ENCODE measurements at places on chromosomes 1 and 21.

- H3K27me3 ChIP-seq: no peaks in the 10 kb centered on the region
- peak overlapping the region; percentile 85 for H3K27ac ChIP-seq
- DNase-seq: no peak
- H3K4me1 ChIP-seq: no peaks in the 10 kb centered on the region
- no peaks in the 10 kb centered on the region for H3K36me3 ChIP-seq
Measured at GRCh38 chr1:158998781-158999161, 10.9 kb upstream of the IFI16 start.

DNA sequence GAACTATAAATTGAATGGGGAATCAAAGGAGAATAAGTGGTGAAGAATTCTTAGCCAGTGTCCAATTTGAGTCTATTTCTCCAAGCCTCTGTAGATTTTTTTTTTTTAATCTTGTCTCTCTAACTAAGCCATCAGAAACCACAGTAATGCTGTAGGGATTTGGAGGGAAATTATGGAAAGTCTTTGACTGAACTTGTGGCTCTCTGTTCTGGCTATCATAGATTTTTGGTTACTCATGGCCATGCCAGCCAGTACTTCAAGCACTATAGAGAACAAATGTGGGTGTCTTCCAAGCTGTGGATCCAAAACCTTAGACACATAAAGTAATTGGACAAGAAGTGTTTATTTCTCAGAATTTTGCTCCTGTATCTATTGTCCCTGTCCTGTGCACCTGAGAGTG lies 147.9 kb downstream of the LRRC40 start:
- H3K36me3 ChIP-seq: no peaks in the 10 kb centered on the region
- no peak overlapping the region for H3K27ac ChIP-seq
- H3K4me1 ChIP-seq: no peaks in the 10 kb centered on the region

DNA sequence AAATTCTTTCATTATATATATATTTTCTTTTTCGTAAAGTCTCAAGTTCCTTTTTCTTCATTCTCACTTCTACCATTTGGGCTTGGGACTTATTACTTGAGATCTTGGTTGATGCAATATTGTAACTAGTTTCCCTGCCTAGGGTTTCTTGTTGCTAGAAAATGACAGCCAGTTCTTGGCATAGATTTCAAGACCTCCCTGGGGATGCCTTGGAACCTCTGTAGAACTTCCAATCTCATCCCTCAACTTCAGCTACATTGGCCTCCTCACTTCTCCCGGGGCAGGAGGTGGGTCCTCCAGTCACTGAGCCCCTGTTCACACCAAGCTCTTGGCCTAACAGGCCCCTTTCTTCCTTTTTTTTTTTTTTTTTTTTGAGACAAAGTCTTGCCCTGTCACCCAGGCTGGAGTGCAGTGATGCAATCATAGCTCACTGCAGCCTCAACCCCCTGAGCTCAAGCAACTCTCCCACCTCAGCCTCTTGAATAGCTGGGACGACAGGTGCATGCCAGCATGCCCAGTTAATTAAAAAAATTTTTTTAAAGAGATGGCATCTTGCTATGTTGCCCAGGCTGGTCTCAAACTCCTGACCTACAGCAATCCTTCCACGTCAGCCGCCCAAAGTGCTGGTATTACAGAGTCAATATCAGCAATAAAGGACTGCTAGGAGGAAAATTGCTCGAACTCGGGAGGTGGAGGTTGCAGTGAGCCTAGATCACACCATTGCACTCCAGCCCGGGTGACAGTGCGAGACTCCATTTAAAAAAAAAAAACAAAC lies 33.1 kb downstream of the MAP3K7CL start:
- peak overlapping the region; percentile 71 for H3K27ac ChIP-seq
- no peaks in the 10 kb centered on the region for H3K27me3 ChIP-seq
- no peak for DNase-seq
- H3K36me3 ChIP-seq: no peaks in the 10 kb centered on the region
- H3K4me3 ChIP-seq: no peak overlapping the region
- H3K4me1 ChIP-seq: no peaks in the 10 kb centered on the region

- H3K4me3 ChIP-seq: no peak overlapping the region
- no peaks in the 10 kb centered on the region for H3K4me1 ChIP-seq
- H3K36me3 ChIP-seq: no peaks in the 10 kb centered on the region
- no peak overlapping the region for H3K27ac ChIP-seq
- no peaks in the 10 kb centered on the region for H3K27me3 ChIP-seq
Measured at GRCh38 chr1:98870959-98871903, 133.4 kb downstream of the PLPPR5 start.

DNA sequence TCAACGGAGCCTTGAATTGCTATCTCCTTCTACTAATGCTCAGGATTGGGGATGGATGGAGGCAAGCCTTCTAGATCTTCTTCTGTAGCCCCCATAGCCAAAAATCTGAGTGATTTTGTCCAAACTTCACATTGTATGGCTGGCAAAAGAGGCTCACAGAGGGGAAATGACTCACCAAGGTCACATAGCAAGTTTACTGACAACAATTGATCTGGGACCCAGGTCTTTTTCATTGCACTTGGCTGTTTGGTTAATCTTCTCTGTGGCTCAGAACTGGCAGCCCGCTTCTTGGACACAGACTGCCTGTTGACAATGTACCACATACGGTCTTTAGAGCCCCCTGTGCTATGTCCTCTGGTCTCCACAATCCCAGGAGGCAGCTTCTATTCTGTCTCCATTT lies 3.0 kb upstream of the LACTBL1 start:
- H3K4me1 ChIP-seq: no peaks in the 10 kb centered on the region
- H3K36me3 ChIP-seq: no peaks in the 10 kb centered on the region
- no peak for DNase-seq
- no peak overlapping the region for H3K4me3 ChIP-seq
- peaks cover under 1% of the 10 kb centered on the region for H3K27me3 ChIP-seq

DNA sequence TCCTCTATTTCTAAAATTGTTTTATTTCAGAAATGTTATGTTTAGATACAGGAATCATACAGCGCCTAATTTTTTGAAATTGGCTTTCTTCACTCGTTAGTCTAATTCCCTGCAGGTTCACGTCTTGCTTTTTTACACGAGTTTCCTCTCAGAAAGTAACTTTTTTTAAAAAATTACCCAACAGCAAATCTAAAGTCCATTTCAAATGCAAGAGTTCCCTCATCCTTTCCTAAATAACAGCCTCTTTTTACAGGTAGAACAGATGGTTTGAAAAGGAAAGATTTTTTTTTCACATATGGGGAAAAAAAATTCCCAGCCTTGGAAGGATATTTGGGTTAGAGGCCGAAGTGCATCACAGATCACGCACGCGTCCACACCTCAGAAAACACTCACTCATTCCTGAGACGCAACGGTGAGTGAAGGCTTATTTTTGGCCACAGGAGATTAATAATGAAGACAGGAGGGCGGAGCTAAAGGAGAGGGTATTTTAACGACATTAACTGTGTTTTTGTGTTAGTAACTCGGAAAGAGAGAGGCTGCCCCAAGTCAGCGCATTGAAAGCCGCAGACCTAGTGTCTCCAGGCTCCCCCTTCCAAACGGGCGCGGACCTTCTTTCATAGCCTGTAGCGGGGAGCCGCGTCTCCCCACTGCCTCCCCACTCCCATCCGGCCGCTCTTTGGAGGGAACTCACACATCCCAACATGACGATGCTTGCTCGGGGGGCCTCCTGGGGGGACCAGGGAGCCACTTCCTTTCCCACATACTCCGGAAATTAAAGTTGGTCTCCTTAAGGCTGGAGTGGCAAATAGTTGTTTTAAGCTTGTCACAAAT lies 969 bp upstream of the RIPK4 start:
- DNase-seq: no peak
- H3K36me3 ChIP-seq: no peaks in the 10 kb centered on the region
- peaks cover 40% of the 10 kb centered on the region for H3K4me1 ChIP-seq
- no peak overlapping the region for H3K4me3 ChIP-seq
- H3K27ac ChIP-seq: no peak overlapping the region

GRCh38 chr1:50976111-50976889 lies 6.3 kb downstream of the CDKN2C start:
- no peak for DNase-seq
- no peaks in the 10 kb centered on the region for H3K36me3 ChIP-seq
- H3K27me3 ChIP-seq: no peaks in the 10 kb centered on the region
- H3K27ac ChIP-seq: peak overlapping the region; percentile 86
- peaks cover 17% of the 10 kb centered on the region for H3K4me1 ChIP-seq

DNA sequence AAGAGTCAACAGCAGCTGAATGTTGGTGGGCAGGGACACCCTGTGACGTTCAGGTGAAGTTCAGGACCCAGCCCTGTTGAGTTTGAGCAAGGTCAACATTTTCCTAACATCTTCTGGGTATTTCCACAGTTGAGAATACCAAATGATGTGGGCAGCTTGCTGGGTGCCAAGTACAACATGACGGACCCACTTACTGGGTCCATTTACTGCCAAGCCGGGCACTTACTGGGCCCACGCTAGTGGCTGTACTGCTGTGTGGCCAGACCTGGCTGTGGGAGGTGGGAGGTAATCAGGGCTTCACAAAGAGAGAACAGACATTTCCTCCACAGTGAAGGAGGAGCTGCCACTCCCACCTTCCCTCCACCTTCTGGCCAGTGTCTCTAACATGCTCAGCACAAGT lies 99.2 kb downstream of the PSMG1 start:
- DNase-seq: no peak
- H3K36me3 ChIP-seq: no peaks in the 10 kb centered on the region
- H3K4me1 ChIP-seq: peaks cover 72% of the 10 kb centered on the region
- H3K27me3 ChIP-seq: no peaks in the 10 kb centered on the region
- no peak overlapping the region for H3K4me3 ChIP-seq

- no peak for DNase-seq
- no peaks in the 10 kb centered on the region for H3K27me3 ChIP-seq
- no peak overlapping the region for H3K27ac ChIP-seq
- no peaks in the 10 kb centered on the region for H3K36me3 ChIP-seq
- no peak overlapping the region for H3K4me3 ChIP-seq
- H3K4me1 ChIP-seq: peaks cover 1% of the 10 kb centered on the region
Measured at GRCh38 chr1:214520544-214521165, 30.7 kb downstream of the PTPN14 start.

DNA sequence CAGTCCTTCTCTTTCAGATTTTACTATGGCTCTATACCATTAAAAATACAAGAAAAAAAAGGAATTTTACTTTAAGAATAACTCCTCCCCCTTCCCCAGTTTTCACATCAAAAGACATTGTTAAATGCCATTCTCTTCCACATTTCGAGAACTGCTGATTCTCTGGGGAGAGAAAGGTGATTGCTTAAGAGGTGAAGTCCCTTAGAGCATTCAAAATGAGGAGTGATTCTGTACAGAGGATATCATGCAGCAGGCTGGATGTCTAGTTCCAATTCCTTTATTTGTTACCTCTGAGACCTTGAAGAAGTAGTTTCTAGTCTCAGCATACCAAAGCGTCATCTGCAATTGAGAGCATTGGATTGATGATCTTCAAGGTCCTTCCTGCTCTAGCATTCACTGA lies 46.9 kb downstream of the FMO3 start:
- DNase-seq: no peak
- no peaks in the 10 kb centered on the region for H3K4me1 ChIP-seq
- H3K27me3 ChIP-seq: no peaks in the 10 kb centered on the region
- no peaks in the 10 kb centered on the region for H3K36me3 ChIP-seq
- H3K4me3 ChIP-seq: no peak overlapping the region

DNA sequence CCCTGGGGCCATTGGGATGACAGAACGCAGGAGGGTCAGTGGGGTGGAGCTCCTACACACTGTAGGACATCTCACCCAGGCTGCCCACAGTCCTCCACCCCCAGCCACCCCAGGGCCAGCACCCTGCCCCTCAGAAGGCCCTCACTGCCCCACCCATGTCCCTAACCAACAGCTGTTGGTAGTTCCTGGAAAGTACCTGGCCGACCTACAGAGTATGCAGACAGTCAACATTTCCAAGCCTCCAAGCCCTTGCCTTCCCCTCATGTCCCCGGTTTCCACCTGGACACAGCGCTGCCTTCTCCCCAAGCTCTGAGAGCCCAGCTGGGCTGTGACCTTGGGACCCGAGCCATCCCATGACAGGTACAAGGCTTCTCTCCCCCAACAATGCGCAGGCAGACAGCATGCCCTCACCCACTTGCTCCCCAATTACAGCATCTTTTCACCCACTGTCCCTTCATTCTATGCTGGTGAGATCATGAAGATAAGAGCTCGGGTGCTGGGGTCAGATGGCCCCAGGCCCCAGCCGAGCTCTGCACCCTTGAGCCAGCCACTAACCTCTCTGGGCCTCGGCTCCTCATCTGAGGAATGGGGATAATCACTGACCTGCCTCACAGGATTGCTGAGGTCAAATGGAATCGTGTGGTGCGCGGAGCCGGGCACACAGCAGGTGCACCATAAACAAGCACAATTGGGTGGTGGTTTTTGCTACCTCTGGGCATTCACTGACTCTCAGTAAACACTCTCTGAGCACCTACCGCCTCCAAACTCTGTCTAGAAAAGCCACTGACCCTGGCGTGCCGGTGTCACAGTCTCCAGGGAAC lies 11.2 kb downstream of the LAPTM5 start:
- H3K4me3 ChIP-seq: peak overlapping the region; percentile 9
- no peak for DNase-seq
- no peaks in the 10 kb centered on the region for H3K27me3 ChIP-seq
- no peaks in the 10 kb centered on the region for H3K4me1 ChIP-seq
- no peaks in the 10 kb centered on the region for H3K36me3 ChIP-seq

DNA sequence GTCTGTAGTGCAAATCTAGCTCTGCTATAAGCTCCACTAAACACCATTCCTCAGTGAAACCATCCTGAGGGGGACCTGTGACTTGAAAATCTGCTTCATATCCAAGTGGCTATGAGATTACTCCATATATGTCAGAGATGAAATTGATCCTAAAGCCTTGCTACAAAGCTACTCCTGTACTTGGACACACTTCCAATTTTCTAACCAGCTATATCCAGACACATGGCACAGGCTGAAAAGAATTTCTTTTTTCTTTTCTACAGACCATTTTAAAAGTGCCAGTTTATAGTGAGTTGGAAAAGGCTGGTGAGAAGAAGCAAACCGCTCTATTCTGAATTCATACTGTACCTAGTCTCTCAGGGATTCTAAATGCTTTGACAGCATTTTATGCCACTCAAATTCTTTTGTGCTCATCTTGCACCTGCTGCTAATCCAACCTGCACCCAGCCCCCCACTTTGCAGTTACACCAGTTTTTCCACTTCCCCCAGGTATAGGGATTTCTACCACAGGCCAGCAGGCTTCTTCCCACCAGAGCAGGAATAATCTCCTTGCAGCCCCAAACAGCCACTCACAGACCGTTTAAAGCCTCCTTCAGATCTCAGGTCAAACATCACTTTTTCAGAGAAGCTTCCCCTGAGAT lies 112.5 kb downstream of the RERE start:
- H3K36me3 ChIP-seq: no peaks in the 10 kb centered on the region
- no peak overlapping the region for H3K4me3 ChIP-seq
- no peak overlapping the region for H3K27ac ChIP-seq

DNA sequence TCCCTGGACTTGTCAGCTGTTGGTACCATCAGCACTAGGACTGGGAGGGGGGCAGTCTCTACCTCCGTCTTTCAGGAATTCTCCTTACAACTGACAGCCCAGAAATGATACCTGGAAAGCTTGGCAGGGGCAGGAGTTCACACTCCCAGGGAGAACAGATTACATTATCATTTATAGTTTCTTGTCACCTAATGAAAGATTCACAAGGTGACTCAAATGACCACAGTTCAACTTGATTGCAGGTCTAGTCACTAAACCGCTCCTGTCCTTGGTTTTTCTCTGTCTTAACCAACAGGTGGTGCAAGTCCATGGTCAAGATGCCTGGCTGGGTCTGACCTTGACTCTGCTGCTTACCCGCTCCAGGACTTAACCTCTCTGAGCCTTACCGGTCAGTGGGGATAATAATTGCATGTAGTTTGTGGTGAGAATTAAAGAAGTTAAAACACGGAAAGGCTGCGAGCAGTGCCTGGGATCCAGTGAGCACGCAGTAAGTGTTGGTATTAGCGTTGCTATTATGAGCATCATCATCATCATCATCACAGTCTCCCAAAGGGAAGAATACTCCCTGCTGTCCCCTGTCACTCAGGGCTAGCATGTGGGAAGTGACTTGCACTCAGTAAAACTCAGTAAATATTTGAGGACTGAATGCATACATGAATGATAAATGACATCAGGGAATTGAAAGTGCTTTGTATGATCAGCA lies 125.3 kb upstream of the CD34 start:
- H3K36me3 ChIP-seq: no peaks in the 10 kb centered on the region
- H3K4me1 ChIP-seq: no peaks in the 10 kb centered on the region
- H3K27me3 ChIP-seq: no peaks in the 10 kb centered on the region
- no peak overlapping the region for H3K4me3 ChIP-seq
- DNase-seq: no peak

All from left lung (tissue), 14 donors.